ENCODE measurements at places on chromosomes 7 and 10.

DNA sequence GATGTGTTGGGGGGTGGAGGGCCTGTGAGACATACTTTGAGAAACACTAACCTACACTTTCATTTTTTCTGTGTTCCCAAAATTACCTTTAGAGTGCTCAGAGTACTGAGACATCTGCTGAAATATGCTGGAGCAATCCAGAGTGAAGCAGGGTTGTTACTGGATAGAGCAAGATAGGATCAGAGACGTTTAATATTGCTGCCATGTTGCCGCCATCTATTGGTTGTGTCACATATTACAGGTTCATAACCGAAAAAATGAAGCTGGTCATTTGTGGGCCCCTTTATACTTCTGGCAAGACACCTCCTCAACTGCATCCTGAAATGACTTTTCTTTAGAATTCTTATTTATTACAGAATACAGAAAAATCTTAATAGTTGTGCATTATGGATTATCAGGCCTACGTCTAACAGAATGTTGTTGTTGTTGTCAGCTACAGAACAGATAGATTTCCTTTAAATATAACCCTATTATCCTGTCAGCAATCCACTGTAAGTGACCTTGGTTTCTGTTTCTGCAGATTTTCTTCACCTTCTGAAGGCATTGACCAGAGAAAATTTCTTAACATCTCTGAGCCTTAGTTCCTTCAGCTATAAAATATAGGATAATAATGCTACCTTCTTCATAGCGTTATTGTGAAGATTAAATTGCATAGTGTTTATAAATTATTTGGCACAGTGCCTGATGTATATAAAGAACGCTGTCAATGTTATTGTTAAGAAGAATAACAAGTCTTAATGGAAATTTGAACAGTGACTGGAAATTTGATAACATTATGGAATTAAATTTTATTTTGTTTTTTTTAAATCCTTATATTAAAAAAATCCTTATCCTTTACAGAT lies 16.2 kb upstream of the DLD start:
- H3K4me3 ChIP-seq, result no peak overlapping the region
- DNase-seq, result peak; percentile 6
- peaks cover 15% of the 10 kb centered on the region for H3K27me3 ChIP-seq
- peak overlapping the region; percentile 14 for H3K27ac ChIP-seq

DNA sequence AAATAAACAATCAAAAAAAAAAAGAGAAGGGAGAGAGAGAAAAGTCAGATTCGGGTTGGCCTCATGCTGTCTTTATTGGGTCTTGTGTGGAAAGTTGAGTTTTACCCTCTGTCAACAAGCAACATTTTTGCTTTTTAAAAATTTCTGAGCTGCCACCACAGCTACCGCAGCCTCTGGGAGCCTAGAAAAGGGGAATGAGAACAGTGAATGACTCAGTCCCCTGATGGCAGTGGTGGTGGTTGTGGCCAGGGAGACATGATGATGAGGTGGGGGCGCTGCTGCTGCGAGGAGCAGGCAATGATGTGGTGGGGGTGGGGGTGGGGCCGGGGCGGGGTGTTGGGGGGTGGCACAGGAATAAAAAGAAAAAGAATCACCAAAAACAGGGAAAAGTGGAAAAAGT lies 20.0 kb upstream of the CREB3L2 start:
- no peak overlapping the region for H3K27ac ChIP-seq
- H3K4me1 ChIP-seq, result no peaks in the 10 kb centered on the region
- no peak for DNase-seq
- H3K4me3 ChIP-seq, result no peak overlapping the region
- H3K27me3 ChIP-seq, result peaks cover 9% of the 10 kb centered on the region

DNA sequence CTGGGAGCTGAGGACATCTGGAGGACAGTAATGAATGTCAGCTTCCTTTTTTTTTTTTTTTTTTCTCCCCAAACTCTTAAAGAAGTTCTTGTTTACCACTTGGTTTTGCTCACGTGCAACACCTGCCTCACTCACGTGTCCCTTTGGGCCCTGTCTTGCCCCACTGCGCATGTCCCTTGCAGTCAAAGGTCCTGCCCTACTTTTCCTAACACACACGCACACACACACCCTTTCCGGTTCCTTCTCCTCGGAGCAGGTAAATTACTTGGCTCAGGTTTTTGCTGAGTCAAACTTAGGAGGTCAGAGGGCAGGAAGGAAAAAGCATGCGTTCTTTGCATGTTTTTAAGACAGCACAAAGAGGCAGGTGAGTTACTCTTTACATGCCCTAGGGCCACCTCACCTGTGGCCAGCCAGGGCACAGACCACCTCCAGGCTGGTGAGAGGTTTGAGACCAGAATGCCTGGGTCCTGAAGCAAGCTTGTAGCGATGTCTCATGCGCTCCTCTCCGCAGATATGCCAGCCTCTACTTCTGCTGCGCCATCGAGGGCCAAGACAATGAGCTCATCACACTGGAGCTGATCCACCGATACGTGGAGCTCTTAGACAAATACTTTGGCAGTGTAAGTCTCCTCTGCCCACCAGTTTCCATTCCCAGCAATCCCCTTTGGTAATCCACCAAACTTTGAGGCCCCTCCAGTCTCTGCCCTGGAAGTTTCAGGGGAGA lies 2.8 kb downstream of the AP1S1 start:
- peak overlapping the region; percentile 41 for H3K4me3 ChIP-seq
- no peak for DNase-seq
- no peak overlapping the region for H3K27ac ChIP-seq
- H3K27me3 ChIP-seq, result no peaks in the 10 kb centered on the region
- H3K36me3 ChIP-seq, result peaks cover 9% of the 10 kb centered on the region
- H3K4me1 ChIP-seq, result peaks cover 22% of the 10 kb centered on the region

DNA sequence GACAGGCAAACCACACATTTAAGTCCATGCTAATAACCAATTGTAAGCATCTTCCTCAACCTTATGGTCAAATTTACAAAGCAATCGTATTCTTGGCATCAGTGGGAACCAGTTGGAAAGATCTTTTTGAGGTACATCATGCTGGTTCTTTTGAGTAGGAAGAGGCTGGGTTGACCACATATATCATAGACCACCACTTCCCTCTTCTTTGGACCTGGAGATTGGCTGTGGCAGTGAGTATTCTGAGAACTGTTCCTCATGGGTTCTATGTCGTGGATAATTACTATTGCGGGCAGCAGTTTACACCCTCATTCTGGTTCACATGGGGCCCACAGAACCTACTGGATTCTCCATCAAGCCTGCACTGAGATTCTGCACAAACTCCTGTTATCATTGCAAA lies 35.5 kb upstream of the C1GALT1 start:
- no peaks in the 10 kb centered on the region for H3K27me3 ChIP-seq
- peaks cover 6% of the 10 kb centered on the region for H3K36me3 ChIP-seq
- H3K27ac ChIP-seq, result no peak overlapping the region
- H3K4me1 ChIP-seq, result peaks cover 10% of the 10 kb centered on the region

DNA sequence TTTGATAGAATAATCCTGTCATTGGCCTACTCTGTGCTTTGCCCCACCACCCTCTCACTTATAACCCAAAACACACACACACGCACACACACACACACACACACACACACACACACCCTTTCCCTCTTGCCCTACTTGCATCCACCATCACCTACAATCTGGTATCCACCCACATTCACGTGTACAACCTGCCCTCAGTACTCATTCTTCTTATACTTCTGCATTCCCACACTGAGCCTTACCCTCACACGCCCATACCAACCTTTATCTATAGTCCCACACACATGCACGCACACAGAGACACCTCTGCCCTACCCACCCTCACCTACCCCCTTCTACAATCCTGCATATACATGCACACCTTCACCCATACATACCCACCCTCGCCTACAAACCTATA lies 10.8 kb upstream of the SRI start:
- no peak overlapping the region for H3K27ac ChIP-seq
- no peak overlapping the region for H3K4me3 ChIP-seq
- no peak for DNase-seq
- H3K27me3 ChIP-seq, result peaks cover 24% of the 10 kb centered on the region

DNA sequence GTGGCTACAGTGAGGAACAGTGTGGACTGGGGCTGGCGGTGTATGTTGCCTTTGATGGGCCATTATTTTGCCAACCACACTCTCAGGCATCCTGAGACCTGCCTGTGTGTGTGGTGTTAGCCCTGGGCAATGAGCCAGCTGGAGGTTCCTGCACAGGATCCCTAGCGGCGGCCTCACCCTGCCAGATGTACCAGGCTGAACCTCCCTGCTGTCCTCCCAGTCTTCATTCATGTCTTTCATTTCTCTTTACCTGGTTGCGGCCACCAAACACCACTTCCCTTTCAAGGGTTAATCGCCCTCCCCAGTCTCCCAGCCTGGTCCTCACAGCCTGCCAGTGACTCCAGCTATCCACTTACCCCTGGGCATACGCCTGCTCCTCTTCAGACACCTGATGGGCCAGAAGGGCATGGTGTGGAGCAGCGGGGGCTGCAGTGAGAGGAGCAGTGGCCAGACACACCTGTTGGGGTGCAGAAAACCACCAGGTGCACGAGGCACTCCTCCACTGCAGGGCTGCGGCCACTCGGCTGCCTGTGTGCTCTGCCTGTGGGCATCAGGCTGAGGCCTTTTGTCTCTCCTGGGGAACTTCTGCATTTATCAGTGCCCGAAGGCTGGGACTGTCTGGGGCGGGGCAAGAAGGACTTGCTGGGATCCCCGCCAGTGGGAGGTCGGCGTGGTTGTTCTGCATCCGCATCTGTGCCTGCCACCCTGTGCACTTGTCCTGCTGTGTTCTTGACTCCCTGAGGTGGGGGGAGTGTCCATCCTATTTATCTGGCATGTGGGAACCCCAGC lies 111.6 kb downstream of the ARHGAP22 start:
- peak overlapping the region; percentile 49 for H3K4me3 ChIP-seq
- H3K4me1 ChIP-seq, result peaks cover 14% of the 10 kb centered on the region

- peaks cover 7% of the 10 kb centered on the region for H3K27me3 ChIP-seq
- peaks cover 2% of the 10 kb centered on the region for H3K4me1 ChIP-seq
- no peak overlapping the region for H3K4me3 ChIP-seq
- H3K36me3 ChIP-seq, result peaks cover 8% of the 10 kb centered on the region
- no peak for DNase-seq
Observed at GRCh38 chr7:139936760-139937310, 107.8 kb downstream of the TBXAS1 start.

- H3K4me1 ChIP-seq, result peaks cover 13% of the 10 kb centered on the region
- DNase-seq, result no peak
- no peaks in the 10 kb centered on the region for H3K27me3 ChIP-seq
- no peak overlapping the region for H3K4me3 ChIP-seq
- H3K36me3 ChIP-seq, result no peaks in the 10 kb centered on the region
- H3K27ac ChIP-seq, result no peak overlapping the region
Observed at GRCh38 chr7:99677013-99677647, 2.7 kb downstream of the CYP3A5 start.

GRCh38 chr7:127799535-127800305 lies 147.7 kb downstream of the SND1 start:
- DNase-seq, result no peak
- H3K36me3 ChIP-seq, result no peaks in the 10 kb centered on the region
- no peaks in the 10 kb centered on the region for H3K27me3 ChIP-seq
- no peak overlapping the region for H3K4me3 ChIP-seq

DNA sequence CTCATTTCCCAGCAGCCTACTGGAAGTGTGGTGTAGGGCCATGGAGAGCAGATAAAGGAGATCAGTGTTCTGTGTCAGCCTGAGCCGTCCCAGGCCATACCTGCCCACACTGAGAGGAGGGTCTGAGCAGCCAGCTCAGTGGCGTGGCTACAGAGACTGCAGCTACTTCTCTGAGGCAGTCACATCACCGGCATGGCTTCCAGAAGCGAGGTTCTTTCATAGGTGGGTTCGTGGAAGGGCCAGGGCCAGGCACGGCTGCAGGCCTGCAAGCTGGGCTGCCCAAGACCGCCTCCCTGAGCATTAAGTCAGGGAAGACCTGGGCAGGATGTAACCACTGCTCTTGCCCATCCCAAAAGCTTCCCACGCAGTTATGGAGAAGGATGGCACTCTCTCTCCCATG lies 34.9 kb downstream of the LDB3 start:
- H3K4me3 ChIP-seq, result no peak overlapping the region
- peaks cover 7% of the 10 kb centered on the region for H3K27me3 ChIP-seq
- H3K4me1 ChIP-seq, result no peaks in the 10 kb centered on the region

DNA sequence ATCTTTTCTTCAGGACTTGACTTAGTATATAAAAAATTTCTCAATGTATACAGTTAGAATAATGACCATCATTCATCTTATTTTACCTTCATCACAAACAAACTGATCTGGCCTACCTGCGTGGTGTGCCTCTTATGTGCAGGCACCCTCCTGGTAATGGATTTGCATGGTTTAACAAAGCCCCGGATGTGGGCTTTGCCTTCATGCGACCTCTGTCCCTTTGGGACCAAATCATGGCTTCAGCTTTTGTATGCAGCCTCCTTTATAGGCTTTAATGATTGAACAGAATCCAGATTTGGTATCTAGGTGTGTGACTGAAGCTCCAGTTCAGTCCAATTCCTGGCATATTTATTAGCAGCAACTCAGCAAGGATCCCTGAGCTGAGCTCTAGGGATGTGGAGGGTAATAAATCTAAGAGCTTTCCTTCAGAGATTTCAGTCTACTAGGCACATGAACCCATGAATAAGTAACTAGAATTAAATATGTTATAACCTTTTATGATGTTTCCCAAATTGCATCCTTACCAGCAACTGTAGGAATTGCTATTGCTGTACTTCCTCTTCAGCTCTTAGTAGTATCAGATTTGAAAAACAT lies 256.9 kb downstream of the ABCA13 start:
- H3K27me3 ChIP-seq, result no peaks in the 10 kb centered on the region
- no peaks in the 10 kb centered on the region for H3K4me1 ChIP-seq
- H3K27ac ChIP-seq, result no peak overlapping the region

- no peak overlapping the region for H3K27ac ChIP-seq
- H3K4me3 ChIP-seq, result no peak overlapping the region
- no peaks in the 10 kb centered on the region for H3K27me3 ChIP-seq
- DNase-seq, result no peak
- H3K4me1 ChIP-seq, result peaks cover 2% of the 10 kb centered on the region
- H3K36me3 ChIP-seq, result no peaks in the 10 kb centered on the region
Observed at GRCh38 chr7:108083980-108084379, 46.2 kb downstream of the LAMB4 start.

DNA sequence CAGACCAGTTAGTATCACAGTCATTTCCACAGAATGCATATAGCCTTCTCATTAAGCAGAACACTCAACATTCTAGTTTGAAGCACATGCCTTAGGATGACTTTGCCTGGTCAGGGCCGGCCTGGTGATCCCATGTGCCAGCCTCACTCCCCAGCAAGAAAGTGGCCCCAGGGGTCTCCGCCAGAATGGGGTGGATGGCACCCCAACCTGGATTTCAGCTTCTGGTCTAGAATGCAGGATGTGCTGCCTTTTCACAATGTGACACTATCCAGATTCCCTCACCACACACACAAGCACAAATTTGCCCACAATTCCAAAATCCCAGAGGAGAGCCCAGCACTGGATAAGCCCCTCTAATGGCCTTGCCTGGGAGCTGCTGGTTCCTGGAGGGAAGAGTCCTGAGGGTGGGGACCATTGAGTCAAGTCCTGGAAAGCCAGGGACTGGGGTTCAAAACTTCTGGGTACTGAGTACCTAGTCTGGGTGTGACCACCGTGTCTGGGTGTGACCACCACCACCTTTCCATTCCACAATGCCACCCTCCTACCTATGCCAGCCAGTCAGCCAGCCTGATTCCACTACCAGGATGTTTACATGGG lies 41.5 kb upstream of the GPAM start:
- no peaks in the 10 kb centered on the region for H3K4me1 ChIP-seq
- H3K4me3 ChIP-seq, result no peak overlapping the region
- H3K27ac ChIP-seq, result no peak overlapping the region
- H3K36me3 ChIP-seq, result no peaks in the 10 kb centered on the region
